ENCODE measurements at places on chromosomes 2 and 18.

- no peak for DNase-seq
Measured at GRCh38 chr2:158144914-158145625, 43.4 kb downstream of the UPP2 start.

- no peak for DNase-seq
Measured at GRCh38 chr2:105371810-105372209, 27.0 kb downstream of the FHL2 start.

GRCh38 chr18:75482880-75483279 is 55.4 kb upstream of the SMIM21 start:
- DNase-seq: no peak

- DNase-seq: no peak
Measured at GRCh38 chr2:227657199-227657845, 9.3 kb upstream of the SCYGR5 start.

GRCh38 chr2:128241896-128242295 is 76.8 kb downstream of the HS6ST1 start:
- no peak for DNase-seq

- DNase-seq: no peak
Measured at GRCh38 chr2:99801327-99801901, 311.6 kb upstream of the REV1 start.

GRCh38 chr2:55511508-55512124 is 7.9 kb upstream of the CFAP36 start:
- peak; percentile 7 for DNase-seq

GRCh38 chr2:44965684-44966083 is 24.2 kb downstream of the SIX3 start:
- no peak for DNase-seq

GRCh38 chr2:24568551-24568950 is 77.5 kb downstream of the NCOA1 start:
- DNase-seq: no peak

DNA sequence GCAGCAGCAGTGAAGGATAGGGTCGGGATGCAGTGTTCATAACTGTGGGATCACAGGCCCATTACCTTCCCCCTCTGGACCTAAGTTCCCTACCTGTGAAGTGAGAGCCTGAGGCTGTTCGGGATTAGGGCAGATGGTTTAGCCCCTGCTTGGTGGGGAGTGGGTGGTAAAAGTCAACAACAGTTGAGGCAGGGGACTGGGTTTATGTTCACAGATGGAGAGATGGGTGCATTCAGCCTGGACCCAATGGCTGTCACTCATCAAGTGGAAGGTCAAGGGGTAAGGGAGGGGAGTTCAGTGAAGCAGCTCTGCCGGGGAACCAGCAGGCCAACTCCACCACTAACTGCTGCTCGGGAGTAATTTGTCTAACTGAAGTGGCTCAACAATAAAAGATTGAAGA is 180.4 kb downstream of the FAM210A start:
- no peak for DNase-seq

DNA sequence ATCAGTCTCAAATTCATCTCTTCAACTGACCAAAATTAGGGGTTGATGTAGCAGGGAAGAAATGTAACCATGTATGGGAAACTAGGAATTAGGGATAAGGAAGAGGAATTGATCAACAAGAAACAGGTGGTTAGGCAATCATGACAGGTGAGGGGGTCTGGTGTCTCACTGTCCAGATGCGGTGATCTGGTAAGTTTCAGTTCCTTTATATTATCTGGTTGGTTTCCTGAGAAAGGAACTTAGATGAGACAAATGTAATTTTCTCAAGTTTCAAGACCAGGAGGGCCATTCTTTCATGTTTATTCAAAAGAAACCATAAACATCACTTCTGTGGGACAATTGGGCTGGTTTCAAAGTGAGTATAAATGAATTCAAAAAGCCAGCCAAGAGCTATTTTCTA is 306.2 kb upstream of the KCNJ3 start:
- DNase-seq: no peak

GRCh38 chr18:2851771-2852170 is 5.0 kb downstream of the EMILIN2 start:
- DNase-seq: no peak

GRCh38 chr2:197604117-197604860 is 71.1 kb downstream of the RFTN2 start:
- DNase-seq: no peak

- no peak for DNase-seq
Measured at GRCh38 chr2:19021721-19022120, 336.7 kb downstream of the OSR1 start.

DNA sequence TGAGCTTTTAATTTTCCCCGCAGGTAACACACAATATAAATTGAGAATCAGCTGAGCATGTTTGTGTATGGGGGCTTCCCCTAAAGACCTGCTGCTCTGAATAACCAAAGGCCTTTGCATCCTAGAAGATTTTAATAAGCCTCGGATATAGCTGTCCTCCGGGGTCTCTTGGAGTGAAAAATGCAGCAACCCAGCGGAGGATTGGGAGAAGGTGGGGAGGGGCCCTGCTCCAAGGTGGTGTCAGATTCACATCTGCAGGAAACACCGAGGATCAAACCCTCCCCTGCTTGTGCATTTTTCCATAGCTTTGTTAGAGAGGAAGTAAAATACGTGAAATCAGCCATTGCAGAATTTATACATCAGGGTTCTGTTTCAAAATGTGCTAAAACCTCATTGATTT is 63.0 kb upstream of the OTOF start:
- DNase-seq: no peak

DNA sequence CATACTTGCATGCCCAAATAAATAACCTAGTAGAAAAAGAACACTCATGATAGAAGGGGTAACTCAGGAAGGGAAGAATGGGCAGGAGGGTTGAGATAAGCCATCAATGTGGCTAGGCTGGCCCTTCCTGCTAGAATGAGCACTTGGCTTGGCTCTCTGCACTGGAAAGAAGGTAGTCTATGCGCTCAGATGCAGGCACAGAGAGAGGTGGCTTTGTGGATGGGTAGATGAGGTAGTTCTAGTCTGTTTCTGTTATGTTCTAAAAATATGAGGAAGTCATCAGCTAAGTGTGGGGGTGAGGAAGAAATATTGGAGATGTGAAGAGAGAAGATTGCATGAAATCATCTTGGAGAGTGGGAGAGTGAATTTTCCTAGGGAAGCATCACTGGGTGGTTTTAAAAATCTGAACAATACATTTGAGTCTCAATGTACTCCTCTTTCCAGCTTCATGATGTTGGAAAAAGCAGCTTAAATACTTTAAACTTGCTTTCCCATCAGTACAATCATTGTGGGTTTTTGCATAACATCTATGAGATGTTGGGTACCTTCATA is 357.1 kb downstream of the CNTNAP5 start:
- DNase-seq: no peak

DNA sequence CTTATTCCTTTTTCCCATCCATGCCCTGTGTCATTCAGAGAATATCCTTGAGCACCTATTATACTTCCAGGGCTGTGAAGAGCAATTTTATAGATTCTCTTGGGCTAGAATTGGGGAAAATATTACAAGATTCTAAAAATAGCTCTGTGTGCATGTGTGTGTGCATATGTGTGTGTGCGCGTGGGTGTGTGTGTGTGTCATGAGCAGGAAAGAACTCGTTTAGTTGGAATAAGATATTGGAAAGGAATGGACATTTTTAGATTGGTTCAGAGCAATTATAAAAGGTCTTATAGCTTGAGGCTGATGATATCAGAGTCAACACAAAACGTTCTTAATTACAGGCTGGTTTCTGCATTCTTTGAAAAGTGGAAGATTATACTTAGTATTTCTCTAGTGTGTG is 212.1 kb upstream of the COPS8 start:
- no peak for DNase-seq

DNA sequence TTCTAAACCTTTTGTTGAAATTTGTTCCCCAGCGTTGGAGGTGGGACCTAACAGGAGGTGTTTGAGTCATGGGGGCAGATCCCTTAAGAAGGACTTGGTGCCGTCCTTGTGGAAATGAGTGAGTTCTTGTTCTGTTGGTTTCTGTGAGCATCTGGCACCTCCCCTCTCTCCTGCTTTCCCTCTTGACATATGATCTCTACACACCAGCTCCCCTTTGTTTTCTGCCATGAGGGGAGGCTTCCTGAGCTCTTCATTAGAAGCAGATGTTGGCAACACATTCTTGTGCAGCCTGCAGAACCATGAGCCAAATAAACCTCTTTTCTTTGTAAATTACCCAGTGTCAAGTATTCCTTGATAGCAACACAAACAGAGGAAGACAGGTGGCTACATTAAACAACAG is 23.8 kb downstream of the NABP1 start:
- DNase-seq: no peak

All from large intestine (tissue), 12 donors.